ENCODE measurements at places on chromosomes 16 and 17.

GRCh38 chr17:15941781-15942180 is 3.1 kb upstream of the ADORA2B start:
- DNase-seq: no peak

- no peak for DNase-seq
Measured at GRCh38 chr16:85188822-85189672, 76.8 kb upstream of the CIBAR2 start.

DNA sequence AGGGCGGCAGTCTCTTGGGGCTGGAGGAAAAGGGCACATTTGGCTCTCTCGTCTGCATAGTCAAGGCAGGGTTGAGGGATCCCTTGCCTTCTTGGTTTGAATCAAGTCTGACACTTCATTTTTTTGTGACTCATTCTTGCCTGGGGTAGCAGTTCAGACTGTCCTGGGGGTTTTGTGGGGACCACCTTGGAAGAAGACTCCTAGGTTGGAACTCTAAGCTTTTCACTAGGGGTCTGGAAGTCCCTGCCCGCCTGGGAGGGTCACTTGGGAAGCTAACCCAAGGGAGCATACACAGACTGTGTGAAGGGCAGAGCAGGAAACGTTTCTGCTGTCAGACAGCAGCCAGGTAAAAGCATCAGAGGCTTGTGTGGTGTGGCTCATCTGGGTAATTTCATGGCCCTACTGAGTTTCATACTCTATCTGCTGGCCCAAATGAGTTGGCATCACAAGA is 11.3 kb downstream of the YPEL2 start:
- no peak for DNase-seq

DNA sequence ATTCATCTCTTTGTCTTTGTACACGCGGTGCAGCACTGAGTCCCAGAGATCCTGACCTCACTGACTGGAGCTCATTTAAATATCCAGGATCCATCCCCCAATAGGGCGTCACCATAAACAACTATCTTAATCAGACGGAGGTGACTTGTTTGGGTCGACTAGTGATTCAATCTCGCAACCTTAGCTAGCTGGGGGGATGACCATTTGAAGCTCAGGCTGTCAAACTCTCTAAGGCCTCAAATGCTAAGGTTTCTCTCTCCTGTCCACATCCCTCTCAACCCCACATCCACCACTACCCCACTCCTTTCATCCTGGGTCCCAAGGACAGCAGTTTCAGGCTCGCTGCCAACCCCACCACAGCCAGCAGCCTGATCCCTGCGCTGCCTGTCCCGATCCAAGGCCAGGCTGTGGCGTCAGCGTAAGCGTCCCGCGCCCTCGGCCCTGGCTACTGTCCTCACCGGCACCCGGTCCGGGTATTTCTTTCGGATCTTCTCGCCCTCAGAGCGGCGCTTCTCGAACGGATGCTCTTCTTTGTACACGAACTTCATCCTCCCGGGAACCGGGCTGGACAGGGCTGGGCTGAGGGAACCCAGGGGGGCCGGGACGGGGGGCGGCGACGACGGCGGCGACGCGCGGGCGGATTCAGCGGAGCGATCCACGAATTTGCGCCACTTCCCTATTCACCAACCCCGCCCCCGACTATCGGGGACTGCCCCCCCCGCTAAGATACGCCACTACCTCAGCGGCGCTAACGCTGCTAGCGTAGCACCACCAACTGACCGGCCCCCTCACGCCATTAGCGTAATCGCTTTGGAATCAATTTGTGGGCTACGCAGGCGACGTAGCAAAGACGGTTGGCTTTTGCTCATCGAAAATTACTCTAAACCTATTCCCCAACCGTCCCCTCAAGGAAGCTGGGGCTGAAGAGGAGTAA is at the start of gene GABARAP:
Gene GABARAP (minus strand): TSS at position 667 of the 934 bp plus-strand sequence. CDS start 119 bp downstream, at position 548.
- DNase-seq: peak; percentile 66

GRCh38 chr17:51611585-51611984 is 351.2 kb downstream of the UTP18 start:
- no peak for DNase-seq

GRCh38 chr17:13939222-13939621 is 130.1 kb upstream of the COX10 start:
- no peak for DNase-seq
